ENCODE measurements at places on chromosomes 4 and X.

DNA sequence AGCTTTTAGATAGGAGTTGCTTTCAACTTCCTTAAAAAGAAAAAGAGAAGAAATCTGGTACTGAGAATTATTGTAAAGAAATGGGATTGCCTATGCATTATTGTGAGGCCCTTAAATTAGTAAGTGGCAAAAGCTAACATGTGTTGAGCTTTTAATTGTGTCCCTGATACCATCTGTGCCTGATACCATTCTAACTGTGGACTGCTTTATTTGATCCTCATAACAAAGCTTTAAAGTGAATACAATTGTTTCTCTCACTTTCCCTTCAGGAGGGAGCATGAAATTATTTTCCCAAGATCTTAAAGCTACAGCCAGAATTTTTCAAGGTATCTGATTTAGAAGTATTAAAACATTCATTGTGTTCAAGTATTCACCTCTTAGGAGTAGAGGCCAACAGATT lies 9.9 kb downstream of the KCTD8 start:
- DNase-seq, result no peak

DNA sequence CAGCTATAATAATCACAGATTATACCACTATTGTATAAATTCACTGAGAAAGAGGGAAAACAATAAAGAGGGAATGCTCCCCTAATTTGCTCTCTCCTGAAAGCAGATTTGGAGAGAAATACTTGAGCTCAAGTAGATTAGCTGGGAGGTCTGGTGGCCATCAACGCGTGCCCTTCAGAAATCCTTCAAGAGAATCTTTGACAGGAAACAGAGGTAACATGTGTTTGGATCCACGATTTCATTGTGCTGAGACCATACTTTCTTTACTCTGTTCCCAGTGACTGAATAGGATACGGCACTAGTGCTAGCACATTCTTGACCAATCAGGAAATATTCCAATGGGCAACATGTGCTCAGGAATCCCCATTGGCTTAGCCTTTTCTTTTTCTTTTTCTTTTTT lies 1395.3 kb downstream of the RAPGEF2 start:
- no peak for DNase-seq

GRCh38 chrX:19883878-19884277 lies 3.5 kb downstream of the SH3KBP1 start:
- DNase-seq, result no peak

DNA sequence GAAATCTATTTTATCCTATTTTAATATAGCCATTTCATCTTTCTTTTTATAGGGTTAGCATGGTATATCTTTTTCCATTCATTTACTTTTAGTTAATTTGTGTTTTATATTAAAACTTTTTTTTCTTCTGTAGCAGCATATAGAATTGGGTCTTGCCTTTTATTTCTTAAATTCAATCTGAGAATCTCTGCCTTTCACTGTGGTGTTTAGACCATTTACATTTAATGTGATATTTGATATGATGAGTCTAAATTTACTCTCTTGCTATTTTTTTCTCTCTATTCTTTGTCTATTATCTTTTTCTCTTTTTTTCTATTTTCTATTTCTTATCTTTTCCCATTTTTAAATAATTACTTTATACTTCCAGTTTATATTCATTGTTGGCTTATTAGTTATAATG lies 105.4 kb upstream of the HAND2 start:
- no peak for DNase-seq

- no peak for DNase-seq
Measured at GRCh38 chr4:139282721-139283075, 2.7 kb upstream of the MGARP start.

- DNase-seq, result no peak
Measured at GRCh38 chrX:10325611-10326010, 168.8 kb downstream of the CLCN4 start.

DNA sequence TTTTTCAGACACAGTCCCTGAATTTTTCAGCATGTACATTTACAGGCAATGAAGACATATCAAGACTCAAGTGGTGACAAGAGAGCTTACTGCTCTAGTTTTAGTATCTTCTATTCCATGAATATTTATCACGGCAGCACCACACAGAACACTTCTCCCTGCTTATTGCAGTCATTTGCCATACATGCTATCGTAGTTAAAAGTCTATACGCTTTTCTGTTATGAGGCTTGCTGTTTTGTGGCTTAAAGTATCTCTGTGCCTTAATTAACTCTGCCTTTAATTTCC lies 65.4 kb upstream of the GK2 start:
- DNase-seq, result no peak

GRCh38 chr4:124203613-124204238 lies 508.8 kb downstream of the ANKRD50 start:
- no peak for DNase-seq

- DNase-seq, result no peak
Measured at GRCh38 chr4:151302432-151302831, 23.0 kb downstream of the SH3D19 start.

DNA sequence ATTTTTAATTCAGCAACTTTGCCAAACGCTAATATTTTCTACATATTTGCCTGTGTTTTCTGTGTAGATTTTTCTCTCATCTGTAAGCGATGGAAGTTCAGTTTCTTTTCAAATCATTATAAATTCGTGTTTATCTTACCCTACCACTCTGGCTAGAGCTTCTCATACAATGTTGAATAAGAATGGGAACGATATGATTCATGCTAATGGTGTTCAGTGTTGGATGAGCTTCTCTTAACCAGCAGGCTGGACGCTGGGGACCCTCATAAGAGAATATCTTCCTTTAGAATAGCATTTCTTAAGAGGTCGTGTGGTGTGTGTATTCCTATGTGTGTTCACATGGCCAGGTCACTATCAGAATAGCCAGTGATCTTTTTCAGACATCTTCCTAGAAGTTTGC lies 31.0 kb downstream of the NSDHL start:
- no peak for DNase-seq

DNA sequence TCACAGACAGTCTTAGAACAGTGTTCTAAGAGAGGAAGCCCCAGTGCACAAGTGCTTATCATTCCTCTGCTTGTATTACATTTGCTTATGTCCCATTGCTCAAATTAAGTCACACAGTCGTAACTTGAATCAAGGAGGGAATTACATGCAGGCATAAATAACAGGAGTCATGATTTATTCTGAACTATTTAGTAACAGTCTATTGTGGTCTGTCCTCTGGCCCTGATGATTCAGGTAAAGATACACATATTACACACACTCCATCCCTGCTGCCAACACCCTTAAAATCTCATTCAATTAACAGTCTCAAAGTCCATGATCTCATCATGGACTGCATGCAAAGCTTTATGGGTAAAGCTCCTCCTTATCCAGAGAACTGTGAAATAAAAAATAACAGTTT lies 60.1 kb downstream of the GRIA2 start:
- no peak for DNase-seq

- no peak for DNase-seq
Measured at GRCh38 chr4:38152305-38152704, 192.1 kb downstream of the PTTG2 start.

DNA sequence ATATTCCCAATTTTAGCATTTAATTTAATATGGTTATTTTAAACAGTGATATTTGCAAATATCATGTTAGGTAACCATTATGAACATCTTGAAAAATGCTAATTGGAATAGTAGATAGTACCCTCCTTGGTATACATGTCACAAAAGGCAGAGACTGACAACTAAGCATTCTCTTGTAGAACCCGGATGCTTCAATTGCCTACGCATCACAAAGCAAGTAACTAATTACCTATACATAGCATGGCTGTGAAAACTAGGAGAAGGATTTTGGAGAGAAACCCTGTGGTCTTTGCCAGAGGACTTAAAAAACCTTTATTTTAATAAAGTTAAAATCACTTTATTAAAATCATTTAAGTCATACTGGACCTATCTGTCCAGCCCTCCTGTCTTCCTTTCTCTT lies 764.1 kb upstream of the TENM3 start:
- DNase-seq, result no peak

- DNase-seq, result no peak
Measured at GRCh38 chrX:150967786-150968185, 15.3 kb upstream of the HMGB3 start.

DNA sequence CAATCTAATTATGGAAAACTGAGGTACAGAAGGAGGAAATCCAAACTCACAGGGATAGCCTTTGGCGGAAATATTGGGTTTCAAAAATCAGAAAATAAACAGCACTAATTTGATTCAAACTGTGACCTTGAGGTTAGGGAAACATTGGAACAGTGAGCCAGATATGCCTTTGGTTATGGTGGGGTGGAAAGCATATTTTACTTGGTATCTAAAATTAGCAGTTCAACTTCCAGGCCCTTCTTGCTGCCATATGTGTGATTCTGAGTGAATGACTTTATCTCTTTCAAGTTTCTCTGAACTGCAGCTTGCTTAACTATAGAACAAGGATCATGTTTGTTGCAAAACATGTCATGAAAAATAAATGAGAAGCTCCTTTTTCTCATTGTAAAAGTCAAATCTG lies 240.9 kb upstream of the VEGFC start:
- DNase-seq, result no peak

- no peak for DNase-seq
Measured at GRCh38 chr4:184373886-184374405, 100.4 kb downstream of the IRF2 start.

DNA sequence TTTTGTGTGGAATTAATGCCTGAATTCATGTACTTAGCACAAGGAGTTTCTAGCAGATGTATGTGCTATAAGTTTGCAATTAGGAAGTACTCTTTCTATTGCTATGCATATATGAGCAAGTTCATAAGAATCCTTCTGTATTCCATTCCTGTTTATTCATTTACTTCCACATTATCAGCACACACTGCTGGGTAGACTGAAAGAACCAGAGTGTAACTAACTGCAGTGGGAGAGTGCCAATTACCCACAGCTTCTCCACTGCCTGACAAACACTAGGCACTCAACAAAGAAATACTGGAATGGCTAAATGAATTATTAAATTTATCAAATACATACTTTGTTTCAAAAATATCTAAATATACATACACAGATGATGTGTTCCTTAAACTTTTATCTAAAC lies 219.6 kb downstream of the CAMK2D start:
- no peak for DNase-seq

DNA sequence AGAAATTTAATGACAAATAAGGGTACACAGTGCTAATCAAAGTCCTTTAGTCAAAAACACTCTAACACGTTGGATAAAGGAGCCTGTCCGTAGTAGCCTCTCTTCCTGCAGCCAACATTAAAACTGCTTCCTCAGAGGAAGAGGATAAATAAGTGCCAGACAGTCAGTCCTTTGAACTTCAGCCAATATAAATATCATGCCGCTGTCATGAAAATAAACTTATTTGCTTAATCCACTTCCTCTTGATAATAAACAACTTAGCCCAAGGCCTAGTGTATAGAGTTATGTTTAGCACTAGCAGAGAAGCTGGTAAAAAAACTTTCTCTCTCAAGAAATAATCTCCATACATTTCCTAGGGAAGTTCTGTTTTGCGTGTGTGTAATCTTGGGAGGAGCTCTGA lies 196.7 kb downstream of the HS3ST1 start:
- DNase-seq, result no peak

- no peak for DNase-seq
Measured at GRCh38 chr4:143431526-143432257, 81.8 kb upstream of the SMARCA5 start.

DNA sequence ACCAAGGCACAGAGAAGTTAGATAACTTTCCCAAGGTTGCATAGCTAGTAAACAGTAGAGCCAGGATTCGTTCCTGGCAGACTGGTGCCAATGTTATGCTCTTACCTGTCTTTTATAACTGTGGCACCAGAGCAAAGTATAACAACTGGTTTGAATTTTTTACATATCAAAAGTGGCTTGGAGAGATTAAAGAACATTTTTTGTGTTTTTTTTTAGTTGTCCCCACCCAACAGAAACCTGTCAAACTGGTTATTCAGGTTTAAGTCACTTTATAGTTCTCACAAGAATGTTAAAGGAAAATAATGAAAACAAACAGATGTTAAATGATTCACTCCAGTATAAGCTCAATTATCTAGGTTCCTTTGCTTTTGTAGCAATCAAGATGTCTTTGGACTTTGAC lies 15.6 kb upstream of the FAM47E start:
- no peak for DNase-seq

GRCh38 chr4:17595471-17596005 lies 18.5 kb downstream of the LAP3 start:
- no peak for DNase-seq

DNA sequence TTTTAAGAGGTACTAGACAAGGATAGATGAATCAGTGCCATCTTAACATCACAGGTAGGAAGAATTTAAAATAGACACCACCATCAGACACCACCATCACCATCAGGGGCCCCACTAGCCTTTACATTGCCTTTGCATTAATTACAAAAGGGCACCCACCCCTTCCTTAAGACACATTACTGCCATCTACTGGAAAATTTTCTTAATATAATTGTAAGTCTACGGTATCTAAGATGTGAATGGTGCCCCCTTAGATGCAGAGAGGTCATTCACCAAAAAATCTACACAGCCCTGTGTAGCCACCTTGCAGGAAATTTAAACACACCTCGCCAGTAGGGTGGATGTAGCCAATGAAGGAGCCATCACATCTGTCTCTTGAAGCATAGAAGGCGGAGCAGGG lies 184.1 kb downstream of the MID1IP1 start:
- no peak for DNase-seq

- DNase-seq, result no peak
Measured at GRCh38 chrX:120401301-120401700, 39.4 kb downstream of the ATP1B4 start.

DNA sequence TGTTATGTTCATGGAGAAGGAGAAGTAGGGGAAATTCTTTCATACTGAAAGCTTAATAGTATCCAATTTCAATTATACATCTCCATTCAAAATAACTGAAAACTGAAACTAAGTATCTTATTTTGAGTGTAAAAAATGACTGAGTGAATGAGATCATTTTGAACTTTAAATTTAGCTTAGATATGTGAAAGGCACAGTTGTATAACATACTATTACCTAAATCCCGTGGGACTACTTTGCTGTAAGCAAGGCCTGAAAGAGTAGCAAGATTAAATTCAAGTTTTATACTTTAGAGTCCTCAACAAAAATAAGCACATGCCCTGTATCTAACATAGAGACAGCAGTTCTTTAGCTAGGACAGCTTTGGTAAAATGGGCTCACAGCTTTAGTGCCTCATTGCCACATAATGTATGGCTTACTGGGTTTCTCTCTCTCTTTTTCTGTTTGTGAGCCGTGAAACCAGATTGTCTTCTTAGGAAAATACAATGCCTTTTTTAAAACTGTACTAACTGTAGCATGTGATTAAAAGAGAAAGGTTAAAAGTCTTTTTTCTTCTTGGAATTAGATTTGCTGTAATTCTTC lies 43.2 kb downstream of the GSTCD start:
- DNase-seq, result no peak

GRCh38 chrX:153588021-153588781 lies 10.7 kb downstream of the CCNQ start:
- DNase-seq, result no peak

Data from effector memory CD8-positive, alpha-beta T cell (primary cell).